ENCODE measurements at places on chromosomes 3 and 15.

DNA sequence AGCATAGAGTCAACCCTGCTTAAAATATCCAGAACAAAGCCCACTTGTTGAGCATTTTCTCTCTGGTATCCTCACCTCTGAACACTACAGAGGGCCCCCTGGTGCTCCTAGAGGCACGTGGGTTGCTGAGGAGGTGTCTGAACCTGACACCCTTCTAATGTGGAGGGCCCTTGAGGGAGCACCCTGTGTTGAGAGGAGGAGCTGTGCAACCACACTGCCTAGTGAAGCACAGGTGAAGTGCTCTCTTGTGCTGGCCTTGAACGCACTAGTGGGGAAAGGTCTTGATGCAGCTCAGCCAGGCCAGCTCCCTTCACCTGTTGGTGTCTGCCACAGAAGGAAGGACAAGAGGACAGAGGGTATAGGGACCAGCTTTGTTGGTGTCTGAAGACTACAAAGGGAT, 51.9 kb downstream of the CCK start:
- no peak for DNase-seq

- no peak for DNase-seq
Observed at GRCh38 chr3:113829576-113830354, 8.8 kb upstream of the GRAMD1C start.

- DNase-seq = no peak
Observed at GRCh38 chr3:46946416-46946815, 30.1 kb downstream of the CCDC12 start.

GRCh38 chr3:41881233-41881821, 80.6 kb downstream of the ULK4 start:
- no peak for DNase-seq

DNA sequence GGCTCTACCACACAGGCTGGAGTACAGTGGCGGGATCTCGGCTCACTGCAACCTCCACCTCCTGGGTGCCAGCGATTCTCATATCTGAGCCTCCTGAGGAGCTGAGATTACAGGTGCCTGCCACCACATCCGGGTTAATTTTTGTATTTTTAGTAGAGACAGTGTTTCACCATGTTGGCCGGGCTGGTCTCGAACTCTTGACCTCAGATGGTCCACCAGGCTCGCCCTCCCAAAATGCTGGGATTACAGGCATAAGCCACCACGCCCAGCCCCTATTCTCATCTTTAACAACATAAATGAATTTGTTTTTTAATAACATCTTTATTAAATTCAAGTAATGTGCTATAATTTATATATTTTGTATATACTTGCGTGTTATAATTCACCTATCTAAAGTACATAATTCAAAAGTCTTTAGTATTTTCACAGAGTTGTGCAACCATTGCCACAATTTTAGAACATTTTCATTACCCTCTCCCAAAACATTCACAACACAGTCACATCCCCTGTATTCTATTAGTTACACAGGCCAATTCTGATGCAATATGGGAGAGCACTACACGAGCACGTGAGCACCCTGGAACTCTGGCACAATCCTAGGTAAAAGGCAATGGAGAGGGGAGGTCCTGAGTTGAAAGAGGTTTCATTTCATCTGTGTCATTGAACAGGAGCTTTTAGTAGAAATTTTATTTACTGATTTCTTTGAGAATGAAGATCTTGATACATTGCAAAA, 21.2 kb upstream of the MTMR14 start:
- DNase-seq = no peak

DNA sequence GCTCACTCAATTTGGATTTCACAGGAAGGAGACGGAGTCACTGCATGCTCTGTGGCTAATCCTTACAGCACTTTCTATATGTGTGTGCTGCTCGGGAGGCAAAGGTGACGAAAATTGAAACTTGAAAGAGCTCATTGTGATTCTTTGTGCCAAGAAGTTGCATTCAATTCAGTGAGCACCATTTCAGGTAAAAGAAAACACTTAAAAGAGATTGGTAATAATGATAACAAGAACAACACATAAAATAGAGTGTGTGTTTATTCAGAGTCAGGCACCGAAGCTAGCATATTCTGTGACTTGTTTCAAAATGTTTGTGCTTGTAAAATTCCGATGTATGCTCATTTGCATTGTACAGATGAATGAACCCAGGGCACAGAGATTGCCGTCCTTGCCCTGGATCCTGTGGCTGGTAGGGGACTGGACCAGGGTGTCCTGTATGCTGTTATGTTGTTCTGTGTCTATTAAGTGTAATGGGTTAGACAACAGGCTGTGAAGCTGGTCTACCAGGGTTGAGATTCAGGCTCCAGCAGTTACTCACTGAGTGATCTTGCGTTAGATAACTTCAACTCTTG, 193.3 kb upstream of the PROK2 start:
- no peak for DNase-seq

DNA sequence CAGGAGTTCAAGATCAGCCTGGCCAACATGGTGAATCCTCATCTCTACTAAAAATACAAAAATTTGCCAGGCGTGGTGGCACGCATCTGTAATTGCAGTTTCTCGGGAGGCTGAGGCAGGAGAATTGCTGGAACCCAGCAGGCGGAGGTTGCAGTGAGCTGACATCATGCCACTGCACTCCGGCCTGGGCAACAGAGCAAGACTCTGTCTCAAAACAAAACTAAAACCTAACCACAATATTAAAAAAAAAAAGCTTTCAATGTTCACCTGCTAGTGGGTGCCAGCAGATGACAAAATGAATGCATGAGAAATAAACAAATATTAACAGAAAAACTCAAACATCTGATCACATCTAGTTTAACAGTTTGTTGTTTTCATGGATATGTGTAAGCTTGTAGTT, 9.0 kb downstream of the SLC24A1 start:
- no peak for DNase-seq

GRCh38 chr15:43552986-43553385, 35.6 kb downstream of the MAP1A start:
- no peak for DNase-seq

DNA sequence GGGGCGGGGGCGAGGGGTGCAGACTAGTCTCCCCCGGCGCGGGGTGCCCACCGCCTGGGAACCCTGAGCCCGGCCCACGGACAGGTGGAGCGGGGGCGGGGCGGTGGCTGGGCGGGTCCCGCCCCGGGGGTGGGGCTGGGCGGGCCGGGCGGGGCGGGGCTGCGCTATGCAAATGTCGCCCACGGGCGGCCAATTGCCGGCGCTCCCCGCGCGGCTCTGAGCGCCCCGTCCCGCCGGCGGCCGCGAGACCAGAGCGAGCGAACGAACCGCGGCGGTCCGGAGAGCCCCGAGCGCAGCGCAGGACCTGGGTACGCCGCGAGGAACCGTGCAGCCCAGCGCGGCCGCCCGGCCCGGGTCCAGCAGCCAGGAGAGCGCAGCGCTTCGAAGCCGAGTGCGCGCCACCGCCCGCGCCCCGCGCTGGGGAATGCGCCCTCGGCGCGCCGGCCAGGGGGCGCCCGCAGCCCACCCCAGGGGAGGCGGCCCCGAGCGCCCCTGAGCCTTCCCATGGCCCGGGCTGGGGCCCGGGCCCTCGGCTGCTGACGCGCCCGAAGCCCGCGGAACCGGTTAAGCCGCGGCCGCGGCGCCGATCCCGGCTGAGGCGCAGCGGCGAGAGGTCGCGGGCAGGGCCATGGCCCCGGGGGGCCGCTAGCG, at the start of gene SEMA3F:
TSS of gene SEMA3F (plus strand) at position 485 of the 651 bp plus-strand sequence. CDS start 4,299 bp downstream, outside the sequence.
- no peak for DNase-seq

DNA sequence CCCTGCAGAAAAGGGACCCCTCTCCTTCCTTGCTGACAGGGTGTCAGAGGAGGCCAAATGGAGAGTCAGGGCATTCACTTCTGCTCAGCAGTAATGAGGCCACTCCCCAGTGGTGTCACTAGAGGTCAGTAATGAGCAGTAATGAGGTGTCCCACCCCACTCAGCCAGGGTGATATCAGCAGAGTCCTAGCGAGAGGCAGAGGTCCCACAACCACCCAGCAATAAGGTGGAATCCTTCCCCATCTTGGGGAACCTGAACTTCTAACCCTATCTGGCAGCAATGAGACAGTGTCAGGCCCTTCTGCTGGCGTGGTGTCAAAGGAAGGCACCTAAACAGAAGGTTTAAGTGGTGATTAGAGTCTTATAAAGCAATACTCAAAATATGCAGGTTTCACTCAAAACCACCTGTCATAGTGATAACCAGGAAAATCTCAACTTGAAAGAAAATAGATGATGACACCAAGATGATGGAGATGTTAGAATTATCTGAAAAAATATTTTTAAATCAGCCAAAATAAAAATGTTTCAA, 12.9 kb downstream of the OCA2 start:
- DNase-seq = no peak

DNA sequence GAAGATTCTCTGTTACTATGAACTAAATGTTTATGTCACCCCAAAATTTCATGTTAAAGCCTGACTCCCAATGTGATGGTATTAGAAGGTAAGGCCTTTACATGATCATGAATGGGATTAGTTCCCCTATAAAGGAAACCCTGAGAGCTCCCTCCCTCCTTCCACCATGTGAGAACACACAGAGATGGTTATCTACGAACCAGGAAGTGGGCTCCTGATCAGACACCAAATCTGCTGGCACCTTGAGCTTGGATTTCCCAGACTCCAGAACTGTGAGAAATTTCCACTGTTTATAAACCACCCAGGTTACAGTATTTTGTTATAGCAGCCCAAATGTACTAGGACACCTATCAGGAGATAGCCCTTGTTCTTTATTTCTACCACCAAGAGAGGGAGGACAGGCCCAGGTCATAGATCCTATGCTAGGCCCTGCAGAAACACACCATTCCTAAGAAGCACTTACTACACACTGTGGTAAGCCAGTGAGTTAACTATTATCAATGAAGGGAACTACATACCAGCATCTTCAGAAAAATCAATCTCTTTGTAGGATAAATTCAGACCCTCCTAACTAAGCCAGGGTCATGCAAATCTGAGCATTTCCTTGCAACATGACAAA, 59.0 kb downstream of the PRKAR2A start:
- no peak for DNase-seq

DNA sequence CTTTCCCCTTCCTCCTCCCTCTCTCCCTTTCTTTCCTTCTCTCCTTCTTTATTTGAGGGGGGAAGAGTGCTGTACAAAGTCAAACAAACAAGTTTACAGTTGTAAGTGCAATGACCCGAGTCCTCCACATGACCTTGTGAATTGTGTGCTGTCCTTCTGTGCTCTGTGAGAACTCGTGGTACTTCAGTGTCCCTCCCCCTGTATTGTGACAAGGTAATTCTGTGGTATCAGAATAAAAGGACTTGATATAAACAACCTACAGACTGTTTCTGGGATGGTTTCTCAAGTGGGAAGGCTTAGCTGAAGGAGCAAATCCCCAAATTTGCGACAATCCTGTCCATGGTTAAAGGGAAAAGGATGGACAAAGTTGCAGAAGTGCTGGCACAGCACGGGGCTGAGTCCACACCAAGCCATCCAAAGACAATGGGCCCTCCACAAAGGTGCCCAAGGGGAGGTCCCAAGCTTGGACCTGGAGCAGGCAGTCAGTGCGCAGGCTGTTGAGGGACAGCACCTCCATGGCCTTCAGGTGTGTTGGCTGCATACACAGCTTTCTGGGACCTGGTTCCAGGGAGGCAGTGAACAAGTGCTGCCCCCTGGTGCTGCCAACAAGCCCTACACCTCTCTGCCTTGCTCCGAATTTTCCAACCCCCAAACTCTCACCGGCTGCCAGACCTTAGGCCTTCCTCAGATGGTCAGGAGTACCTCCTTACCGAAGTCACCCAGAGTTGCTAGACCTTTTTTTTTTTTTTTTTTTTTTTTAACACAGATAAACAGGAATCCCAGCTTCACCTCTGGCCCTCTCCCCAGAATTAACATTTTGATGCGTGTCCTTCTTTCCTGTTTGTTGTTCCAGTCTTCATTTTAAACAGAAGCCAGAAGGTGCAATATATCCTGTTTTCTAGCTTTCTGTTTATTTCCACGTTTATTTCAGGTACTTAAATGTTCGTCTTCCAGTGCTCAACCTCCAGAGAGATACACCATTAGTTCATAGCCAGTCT, 2.6 kb upstream of the APEH start:
- no peak for DNase-seq

DNA sequence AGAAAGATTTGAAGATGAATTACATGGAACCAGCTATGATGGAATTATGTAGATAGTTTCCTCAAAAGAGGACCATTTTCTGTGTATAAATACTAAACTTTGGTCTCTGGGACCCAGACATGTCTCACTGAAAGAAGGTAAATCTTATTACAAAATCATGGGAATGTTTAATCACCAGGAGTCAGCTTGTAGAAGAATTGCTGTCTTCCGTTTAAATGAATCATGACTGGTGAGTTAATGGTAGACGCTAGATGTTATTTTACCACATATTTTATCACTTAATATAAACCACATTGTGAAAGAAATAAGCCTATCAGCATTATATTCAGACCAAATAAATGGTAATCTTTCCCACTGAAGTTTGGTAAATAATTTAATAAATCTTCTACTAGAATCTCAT, 322.3 kb upstream of the SUCLG2 start:
- DNase-seq = no peak

- no peak for DNase-seq
Observed at GRCh38 chr3:40690749-40691451, 166.1 kb downstream of the ZNF621 start.

- no peak for DNase-seq
Observed at GRCh38 chr3:154967090-154967489, 113.0 kb upstream of the MME start.

- DNase-seq = no peak
Observed at GRCh38 chr3:131361464-131362421, 19.8 kb upstream of the NUDT16 start.

All from BJ (cell line).